ENCODE measurements at places on chromosomes 3 and 15.

DNA sequence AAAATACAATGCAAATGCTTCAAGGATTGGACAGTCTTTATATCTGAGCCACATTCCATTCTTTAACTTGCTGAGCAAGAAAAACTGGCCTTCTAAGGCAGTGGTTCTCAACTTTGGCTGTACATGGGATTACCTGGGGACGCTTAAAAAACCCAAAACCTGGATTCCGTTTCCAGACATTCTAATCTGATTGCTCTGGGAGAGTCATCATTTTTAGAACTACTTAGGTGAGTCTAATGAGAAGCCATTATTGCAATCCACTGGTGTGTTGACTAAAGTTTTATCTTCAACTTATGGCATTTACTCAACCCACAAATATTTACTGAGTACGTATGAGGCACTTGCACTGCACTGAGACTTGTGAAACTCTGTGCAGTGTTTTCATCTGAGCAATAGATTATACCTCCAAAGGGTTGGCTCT, 195.7 kb upstream of the ATP11B start:
- DNase-seq, result no peak

- DNase-seq, result no peak
Measured at GRCh38 chr15:89646416-89647141, 8.7 kb downstream of the KIF7 start.

GRCh38 chr3:142489572-142490323, 41.9 kb upstream of the XRN1 start:
- DNase-seq, result no peak

DNA sequence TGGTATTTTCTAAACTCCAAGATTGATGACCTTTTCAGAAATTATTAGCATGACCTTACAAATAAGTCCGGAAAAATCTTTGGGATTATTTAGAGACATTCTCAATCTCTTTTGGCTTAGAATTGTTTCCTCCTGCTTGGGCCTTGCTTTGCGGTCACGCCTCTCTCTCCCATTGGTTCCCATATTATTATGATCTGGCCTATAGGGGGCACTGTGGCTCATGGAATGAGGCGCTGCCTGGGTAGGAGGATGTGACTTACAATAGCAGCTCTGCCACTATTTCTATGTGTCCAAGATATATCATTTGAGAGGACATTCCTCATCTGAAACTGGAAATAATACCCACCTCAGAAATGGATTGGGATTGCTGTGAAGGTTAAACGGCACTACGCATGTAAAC, 464.9 kb downstream of the MFSD1 start:
- DNase-seq, result no peak

GRCh38 chr3:11385326-11385725, 113.1 kb downstream of the ATG7 start:
- DNase-seq, result no peak

GRCh38 chr3:191120447-191121298, 78.4 kb upstream of the OSTN start:
- DNase-seq, result no peak
